ENCODE measurements at places on chromosomes 3 and 15.
A peak's percentile ranks its signal among the peaks of the same experiment; 100 is the strongest.

DNA sequence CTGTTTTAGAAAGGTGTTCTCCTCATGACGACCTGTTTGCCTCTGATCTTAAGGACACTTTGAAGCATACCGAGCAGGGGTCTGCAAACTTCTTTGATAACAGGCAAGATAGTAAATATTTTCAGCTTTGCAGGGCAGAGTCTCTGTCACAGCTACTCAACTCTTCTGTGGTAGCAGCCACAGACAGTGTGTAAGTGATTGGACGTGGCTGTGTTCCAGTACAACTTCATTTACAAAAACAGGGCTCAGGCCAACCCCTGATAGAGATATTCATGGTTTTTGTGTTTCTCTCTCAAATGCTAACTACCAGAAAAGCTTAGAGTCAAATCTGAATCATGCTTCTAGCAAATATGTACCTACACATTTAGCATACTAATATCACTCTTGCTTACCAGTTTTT lies 51.5 kb downstream of the TGFBR2 start:
- no peak for DNase-seq

DNA sequence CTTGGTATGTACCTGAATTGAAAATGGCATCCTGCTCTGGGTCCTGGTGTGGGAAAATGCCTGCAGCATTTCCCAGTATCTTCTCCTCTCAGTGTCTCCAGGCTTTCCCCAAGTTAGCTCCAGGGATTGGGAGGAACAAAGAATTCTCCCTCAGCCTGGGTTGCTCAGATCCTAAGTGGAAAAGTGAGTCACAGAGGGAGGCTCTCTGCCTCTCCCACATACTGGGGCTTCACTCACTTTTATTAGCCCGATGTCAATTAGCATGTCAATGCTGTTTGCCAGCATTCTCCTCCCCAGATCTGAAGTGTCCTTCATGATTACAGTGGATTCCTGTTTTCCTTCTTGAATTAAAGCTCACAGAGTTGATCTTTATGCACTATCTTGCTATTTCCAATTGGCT lies 655.0 kb downstream of the EPHA3 start:
- no peak for DNase-seq

GRCh38 chr15:62377736-62378480 lies 212.8 kb upstream of the C2CD4B start:
- DNase-seq, result no peak

DNA sequence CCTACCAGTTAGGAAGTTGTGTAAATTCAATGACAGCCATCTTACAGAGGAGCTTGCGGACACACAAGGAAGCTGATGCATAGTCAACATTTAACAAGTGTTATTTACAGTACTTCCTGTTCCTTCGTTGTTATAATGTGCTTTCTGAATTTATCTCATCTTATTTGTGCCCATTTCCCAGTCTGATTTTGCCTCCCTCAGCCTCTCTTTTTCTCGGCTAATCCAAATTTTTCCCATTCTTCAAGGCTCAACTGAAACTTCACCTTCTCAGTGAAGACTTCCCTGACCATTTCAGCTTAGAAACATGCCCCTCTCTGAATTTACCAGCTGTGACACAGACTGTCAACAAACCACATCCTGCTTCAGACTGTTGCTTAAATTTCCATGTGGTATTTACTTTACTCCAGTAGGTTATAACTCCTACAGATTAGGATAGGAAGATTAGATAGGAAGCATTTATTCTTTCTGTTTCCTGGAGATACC lies 55.7 kb upstream of the CP start:
- DNase-seq, result peak; percentile 83

DNA sequence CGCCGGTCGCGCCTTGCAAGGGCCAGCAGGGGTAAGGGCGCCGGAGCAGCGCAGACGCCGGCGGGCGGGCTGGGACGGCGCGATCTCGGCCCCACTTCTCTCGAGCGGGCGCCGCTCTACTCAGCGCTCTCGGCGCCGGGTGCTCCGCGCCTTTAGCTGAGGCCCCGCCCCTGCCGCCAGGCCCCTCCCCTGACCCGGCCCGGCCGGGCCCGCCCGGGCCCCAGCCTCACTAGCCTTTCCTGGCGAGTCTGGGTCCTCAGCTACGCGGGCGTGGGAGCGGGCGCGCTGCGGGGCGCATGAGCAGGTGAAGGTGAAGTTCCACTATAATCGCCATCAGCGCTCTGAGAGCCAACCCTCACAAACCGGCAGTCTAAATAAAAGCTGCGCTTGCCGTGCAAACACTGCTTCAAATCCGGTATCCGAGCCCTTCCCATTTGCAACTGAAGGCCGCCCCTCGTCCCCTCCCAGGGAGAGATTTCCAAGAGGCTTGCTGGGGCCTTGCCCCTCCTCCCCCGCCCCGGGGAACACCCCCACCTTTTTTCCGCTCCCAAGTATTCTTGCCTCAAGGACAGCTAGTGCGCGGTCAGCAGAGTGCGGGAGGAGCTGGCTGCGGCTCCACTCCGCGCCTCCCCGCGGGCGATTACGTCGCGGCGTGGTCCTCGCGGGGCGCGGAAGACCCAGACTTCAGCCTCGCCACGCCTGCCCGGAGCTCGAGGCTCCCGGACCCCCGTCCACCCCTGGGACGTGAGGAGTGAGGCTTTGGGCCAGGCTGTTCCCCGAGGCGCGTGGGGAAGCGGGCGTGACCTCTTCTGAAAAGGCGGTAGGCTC lies at the start of gene RPP25:
TSS of gene RPP25 (minus strand) at position 125 of the 828 bp plus-strand sequence. CDS start 189 bp downstream, outside the sequence.
- peak; percentile 75 for DNase-seq

DNA sequence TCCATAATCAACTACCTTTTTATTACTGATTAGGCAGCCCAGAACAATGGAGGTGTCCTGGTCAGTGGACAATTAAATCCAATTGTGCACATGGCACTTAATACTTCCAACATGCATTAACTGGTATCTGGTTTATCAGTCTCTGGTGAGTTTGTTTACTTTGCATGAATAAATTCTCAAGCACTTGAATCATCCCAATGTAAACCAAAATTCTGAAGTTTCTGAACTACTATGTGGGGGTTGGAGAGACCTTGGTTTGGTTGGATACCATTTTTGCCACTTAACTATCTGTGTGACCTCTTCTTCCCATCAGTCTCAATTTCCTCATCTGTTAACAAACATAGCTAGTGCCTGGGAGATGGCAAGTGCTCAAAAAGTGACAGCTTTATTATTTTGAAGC lies 70.5 kb upstream of the MAP4 start:
- no peak for DNase-seq

- DNase-seq, result no peak
These were observed 340.9 kb upstream of the NR2E3 start for GRCh38 chr15:71469413-71469812.

DNA sequence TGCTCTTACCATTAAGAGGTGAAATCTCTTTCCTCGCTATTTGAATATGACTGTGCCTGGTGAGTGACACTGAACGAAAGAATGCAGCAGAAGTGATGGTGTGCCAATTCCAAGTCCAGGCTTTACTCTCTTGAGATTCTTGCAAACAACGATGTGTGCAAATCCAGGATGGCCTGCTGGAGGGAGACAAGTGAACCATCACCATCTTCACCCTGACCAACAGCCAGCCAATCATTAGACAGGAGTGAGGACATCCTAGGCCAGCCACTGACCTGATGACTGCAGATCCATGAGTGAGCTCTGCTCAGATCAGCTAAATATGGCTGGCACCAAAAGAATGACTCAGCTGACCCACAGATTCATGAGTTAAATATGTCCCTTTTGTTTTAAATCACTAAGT lies 878.0 kb downstream of the PDCD6IP start:
- no peak for DNase-seq

DNA sequence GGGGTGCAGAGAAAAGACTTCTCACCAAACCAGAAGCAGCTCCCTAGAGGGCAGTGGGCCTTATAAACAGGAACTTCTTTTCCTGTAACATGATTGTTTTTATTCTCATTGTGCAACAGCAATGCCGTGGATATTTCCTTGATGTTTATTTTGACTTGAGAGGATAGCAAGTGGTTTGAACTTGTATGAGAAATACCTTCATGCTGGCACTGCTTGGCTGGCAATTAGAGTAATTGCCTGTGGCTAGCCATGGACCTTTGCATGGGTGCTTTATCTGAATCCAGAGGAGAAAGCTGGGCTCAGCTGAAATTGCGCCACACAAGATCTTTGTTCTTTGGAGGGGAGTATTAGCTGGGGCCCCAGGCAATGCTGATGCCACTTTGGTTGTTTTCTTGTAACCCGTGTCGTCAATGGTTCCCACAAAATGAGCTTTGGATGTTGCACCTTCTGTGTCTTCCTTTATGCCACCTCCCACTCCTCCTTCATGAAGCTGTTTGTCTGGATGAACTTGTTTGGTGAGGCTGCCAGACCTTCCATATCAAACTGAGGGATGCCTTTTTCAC lies 37.9 kb downstream of the CMTM8 start:
- peak; percentile 66 for DNase-seq

DNA sequence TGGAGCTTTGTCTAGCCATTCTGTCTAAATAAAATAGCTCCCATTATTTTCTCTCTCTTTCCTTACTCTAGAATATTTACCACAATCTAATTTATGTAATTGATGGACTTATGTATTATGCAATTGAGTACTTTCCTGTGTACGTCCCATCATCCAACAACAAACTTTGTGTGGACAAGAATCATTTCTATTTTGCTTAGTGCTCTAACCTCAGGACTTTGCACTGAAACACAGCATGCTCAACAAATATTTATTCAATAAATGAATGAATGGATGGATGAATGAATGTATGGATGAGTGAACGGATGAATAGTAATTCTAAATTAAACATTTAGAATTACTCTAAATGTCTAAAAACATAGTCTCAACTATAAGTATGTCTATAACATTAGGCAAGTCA lies 115.2 kb upstream of the RORA start:
- no peak for DNase-seq

GRCh38 chr3:133152681-133153220 lies 114.6 kb downstream of the TMEM108 start:
- DNase-seq, result no peak

DNA sequence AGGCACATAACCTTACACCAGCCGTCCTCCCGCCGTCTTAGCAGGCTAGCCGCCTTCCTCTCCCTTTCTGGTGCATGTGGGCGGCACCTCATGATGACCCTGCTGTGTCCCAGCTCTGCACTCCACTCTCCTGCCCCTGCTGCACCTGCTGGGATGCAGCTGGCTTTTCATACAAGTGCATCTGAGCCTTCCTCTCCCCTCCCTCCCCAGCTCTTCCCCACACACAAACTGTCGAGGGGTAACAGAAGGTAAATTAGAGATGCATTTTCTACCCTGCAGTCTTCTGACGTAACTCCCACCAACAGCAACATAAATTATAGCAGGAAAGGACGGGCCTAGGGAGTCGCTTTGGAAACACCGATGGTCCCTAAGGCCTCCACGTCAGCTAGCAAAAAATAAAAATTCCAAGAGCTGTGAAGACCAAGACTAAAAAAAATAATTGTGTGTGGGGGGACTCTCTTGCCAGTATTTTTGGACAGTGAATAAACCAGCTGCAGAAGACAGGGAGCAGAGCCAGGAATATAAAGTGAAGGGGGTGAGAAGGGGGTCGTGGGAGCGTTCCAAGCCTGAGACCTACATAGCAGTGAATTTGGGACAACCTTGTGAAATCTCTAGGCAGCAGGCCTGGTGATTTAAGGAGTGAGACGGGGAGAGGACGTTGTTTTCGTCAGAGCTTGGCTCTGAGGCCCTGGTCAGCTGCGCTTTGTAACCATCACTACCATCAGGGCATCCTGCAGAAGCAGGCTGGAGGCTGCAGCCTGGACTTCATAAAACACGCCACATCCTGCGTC lies 216.2 kb downstream of the ADAMTS17 start:
- no peak for DNase-seq

DNA sequence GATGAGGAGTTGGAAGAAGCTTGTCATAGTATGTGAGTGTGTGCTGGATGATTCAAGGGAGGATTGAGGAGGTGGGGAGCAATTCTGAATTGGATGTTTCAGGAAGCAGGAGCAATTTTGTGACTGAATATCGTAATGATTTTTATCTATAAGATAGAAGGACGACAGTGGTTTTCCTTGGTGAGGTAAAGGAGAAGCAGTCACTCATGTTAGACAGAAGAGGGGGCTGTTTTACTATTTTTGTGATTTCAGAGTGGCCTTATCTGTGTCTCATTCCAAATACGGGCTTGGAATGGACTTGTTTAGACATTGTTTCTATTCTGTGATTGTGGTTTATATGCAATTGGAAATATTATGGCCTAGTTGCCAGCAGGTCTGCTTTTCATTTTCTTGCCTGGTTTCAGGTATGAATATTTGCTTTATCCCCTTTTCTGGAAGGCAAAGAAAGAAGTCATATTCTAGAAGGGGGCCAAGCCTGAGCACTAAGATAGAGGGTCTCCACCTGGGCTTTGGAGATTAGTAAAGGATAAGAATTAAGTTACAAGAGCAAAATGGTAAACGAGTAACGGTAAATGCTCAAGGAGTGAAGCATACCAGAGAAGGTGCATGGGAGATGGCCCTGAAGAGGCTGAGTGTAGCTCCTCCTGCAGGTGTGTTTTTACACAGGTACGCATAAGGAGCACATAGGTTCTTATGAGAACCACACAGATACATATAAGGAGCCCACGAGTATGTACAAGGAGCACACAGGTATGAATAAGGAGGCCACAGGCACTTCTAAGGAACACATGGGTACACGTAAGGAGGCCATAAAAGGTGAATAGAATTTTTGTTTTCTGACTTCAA lies 124.6 kb upstream of the KCNAB1 start:
- peak; percentile 60 for DNase-seq

DNA sequence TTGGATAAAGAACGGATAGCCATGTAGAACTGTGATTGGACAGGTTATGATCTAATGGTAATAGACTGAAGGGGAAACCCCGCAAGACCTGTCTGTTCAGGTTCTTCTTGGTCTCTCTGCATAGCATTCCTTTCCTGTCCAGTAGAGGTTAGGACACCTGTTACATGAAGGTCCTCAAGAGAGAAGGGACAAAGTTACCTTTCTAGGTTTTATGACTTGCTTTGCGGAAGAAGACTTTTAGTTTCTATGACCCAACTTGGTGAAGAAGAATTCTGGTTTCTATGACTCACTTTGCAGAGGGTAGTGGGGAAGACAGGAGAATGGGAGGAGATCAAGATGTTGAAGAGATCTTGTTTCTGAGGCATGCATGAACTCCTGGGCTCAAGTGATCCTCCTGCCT lies 97.9 kb upstream of the C3orf80 start:
- no peak for DNase-seq

DNA sequence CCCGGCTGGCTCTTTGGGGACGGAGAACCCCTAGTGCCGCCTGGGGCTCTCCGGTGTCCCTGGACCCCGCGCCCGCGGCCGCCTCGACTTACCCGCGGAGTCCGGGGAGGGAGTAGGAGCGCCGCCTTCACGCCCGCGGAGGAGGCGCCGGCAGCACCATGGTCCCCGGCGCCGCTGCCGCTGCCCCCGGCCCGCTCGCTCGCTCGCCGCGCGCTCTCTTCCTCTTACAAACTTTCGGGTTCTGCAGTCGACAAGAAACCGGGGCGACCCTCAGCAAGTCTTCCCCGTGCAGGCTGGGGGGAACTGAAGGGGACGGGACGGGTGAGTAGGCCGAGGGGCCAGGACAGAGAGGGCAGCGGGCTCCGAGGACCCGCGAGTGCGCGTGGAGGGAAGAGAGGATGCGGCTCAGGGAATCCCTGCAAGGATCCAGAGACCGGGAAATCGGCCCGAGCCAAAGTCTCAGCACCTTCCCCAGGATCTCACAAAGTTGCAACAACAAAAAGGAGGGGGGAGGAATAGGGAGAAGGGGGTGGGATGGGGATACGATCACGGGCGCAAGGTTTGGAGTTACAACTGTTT lies 2.0 kb downstream of the FOXP1 start:
- peak; percentile 41 for DNase-seq
